ENCODE measurements at places on chromosomes 11 and 22.

- DNase-seq = no peak
Measured at GRCh38 chr11:65403607-65404121, 17.2 kb downstream of the FRMD8 start.

DNA sequence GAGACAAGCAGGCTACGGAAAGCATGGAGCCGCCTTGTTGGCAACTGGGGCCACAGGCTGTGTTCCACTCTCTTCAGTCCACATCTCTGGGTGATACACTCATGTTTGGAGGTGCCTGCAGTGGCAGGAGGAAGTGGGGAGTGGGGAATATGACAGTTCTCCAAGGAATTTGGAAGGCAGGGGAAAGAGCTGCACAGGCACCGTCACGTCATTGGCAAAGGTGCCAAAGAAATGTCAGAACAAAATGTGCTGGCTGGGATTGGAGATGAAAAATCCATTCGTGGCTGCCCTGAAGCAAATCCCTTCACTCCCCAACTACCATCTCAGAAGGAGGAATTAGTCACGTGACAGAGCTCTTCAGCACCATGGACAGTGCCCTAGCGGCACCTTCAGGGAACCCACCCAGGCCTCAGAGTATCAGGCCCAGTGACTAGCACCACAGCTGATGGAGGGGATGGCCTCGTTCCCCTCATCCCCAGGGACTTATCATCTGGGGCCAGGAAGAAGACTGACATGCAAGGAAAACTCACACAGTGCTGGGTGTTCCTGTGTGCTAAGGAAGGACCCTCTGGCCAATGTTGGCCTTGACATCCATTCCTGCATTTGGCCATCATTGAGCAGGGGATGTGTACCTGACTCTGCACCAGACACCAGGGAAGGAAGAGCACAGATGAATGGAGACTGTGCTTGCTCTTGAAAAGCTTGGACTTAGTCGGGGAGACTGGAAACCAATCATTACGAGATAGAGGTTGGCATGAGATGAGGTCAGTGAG, 48.5 kb upstream of the PRDM11 start:
- DNase-seq = peak; percentile 37

DNA sequence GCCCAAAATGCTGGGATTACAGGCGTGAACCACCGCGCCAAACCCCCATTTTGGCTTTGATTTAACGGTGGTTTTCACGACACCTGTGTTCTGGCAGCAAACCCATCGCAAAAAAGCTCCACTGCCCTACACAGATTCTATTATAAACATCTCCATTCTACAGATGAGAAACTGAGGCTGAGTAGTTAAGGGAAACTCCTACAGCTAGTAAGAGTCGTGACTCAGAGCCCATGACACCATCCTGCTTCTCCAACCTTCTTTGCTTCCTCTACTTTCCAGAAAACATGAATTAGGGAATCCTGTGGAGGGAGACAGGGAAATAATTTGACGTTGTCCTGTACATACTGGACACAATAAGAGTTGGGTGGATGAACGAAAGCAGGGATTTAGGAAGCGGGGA, 429 bp upstream of the SNX15 start:
- no peak for DNase-seq

DNA sequence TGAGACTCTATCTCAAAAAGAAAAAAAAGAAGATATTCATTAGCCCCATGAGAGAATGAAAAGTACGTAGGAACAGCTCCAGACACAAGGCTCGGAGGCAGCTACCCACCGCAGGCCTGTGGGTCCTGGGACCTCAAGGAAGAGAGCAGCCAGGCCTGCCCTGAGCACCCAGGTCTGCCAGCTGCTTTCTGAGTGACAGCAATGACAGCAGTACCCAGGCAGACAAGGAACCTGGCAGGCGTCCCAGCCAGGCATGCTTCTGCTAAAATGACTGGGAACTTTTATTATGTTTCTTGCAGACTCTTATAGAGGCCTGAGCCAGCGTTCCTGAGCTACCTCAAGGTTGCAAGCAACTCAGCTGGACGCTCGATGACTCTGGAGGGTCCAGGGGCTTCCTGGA, 31.6 kb downstream of the CPT1A start:
- no peak for DNase-seq
